ENCODE measurements at places on chromosomes 13 and 19. TPM values are rescaled to one million over a fixed set of nuclear protein-coding genes. Genes with fewer than 3 reads are reported as not detected.

The SLITRK6 gene
- polyA plus RNA-seq = 9.5 TPM

DNA sequence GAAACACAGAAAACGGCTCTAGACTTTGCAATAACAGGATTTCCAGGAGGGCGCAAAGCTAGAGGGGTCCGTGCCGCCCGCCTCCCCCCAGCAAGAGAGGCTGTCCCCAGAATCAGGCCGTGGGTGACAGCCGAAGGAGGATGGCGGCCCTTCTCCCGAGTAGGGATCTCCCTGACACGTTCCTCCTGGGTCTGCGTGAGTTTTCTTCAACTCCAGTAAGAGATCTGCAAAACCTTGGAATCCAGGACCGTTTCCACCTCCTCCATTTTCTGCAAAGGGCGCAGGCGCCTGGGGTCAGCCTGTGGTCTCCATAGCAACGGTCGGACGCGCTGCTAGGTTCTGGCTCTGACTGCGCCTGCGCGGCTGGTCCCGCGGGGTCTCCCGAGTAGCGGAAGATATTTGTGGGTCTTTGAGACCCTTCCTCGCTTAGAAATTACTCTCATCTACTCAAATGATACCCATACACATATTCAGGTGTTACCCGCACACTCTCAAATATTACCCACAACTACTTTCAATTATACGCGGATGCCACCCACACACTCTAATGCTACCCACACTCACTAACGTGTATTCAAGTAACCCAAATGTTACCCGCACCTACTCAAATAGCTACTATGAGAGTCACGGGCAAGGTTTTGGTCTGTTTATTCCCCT lies 2.1 kb downstream of the PNMA8C start:
- DNase-seq = peak; percentile 89

GRCh38 chr13:31896427-31896826 lies 135.1 kb upstream of the FRY start:
- DNase-seq = no peak

DNA sequence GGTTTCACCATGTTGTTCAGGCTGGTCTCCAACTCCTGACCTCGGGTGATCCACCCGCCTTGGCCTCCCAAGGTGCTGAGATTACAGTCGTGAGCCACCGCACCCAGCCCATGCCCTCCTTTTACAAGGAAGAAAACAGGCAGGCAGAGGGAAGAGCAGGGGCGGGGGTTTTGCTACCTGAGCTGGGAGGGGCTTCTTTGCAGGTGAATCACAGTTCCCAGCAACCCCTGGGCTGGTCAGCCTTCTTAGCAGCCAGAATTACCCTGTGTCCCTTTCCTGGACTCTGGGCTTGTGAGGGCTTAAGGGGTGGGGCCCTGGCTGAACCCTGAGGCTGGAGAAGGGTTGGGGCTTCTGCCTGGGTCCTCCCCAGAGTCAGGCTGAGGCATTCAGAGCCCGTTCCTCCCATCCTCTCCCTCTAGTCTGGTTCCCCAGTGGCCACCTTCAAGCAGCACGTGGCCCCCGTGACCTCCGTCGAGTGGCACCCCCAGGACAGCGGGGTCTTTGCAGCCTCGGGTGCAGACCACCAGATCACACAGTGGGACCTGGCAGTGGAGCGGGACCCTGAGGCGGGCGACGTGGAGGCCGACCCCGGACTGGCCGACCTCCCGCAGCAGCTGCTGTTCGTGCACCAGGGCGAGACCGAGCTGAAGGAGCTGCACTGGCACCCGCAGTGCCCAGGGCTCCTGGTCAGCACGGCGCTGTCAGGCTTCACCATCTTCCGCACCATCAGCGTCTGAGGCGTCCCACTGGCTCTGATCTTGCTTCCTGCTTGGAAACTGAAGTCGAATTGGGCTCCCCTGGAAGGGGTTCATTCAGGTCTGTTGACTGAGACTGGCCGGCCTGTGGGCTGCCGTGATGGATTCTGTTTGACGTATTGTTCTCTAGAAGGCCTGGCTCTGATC lies 2.8 kb upstream of the KCNJ14 start:
- no peak for DNase-seq

GRCh38 chr19:1472231-1473084 lies 6.6 kb downstream of the C19orf25 start:
- no peak for DNase-seq

The ZNF285 gene
- polyA plus RNA-seq = 11.5 TPM

The CEACAM7 gene
- polyA plus RNA-seq = not detected

The TDRD3 gene
- 32.9 TPM for polyA plus RNA-seq

DNA sequence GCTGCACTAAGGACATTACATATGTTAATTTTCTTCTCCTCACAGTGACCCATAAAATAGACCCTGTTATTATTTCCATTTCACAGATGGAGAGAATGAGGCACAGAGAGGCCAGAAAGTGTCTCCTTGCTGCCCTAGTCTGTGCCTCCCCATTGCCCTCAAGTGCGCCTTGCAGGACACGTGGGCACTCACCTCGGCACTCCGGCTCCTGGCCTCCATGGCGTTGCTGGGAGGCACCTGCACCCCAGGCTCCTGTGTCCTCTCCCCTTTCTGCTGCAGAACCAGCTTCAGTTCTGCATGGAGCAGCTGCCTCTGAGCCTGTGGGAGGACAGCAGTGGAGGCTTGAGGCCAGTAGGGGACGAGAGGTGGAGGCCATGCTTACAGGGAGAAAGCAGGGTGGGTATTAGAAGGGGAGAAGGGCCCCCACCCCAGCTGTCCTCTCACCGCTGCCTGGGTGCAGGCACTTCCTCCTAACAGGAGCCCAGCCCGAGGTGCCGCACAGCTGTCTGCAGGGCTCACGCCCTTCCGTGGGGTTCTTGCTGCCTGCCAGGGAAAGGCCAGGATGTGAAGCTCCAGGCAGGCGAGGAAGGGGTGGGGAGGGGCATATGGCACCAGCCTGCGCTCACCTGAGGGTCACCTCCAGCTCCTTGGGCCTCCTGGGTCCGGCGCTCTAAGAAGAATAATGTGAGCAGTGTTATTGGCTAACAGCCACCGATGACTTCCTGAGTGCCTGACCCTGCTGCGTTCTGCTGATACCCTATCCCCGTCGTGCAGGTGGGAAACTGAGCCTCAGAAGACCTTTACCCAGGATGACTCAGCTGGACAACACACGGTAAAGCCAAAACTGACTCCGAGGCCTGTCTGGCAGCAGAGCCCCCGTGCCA lies 5.2 kb downstream of the PRX start:
- DNase-seq = no peak

The TSHZ3 gene
- polyA plus RNA-seq = 15.7 TPM

- no peak for DNase-seq
Measured at GRCh38 chr13:95570016-95570415, 17.5 kb downstream of the CLDN10 start.

The ABCA7 gene
- polyA plus RNA-seq = 6.8 TPM

The DPF1 gene
- 2.0 TPM for polyA plus RNA-seq

- no peak for DNase-seq
Measured at GRCh38 chr19:1252221-1252820, 3.9 kb downstream of the MIDN start.

The CEACAM16 gene
- polyA plus RNA-seq = not detected

The ZNF723 gene
- polyA plus RNA-seq = not detected

GRCh38 chr13:108560093-108560492 lies 69.3 kb upstream of the MYO16 start:
- no peak for DNase-seq

GRCh38 chr13:19862481-19863313 lies 752 bp downstream of the ZMYM5 start:
- peak; percentile 28 for DNase-seq

DNA sequence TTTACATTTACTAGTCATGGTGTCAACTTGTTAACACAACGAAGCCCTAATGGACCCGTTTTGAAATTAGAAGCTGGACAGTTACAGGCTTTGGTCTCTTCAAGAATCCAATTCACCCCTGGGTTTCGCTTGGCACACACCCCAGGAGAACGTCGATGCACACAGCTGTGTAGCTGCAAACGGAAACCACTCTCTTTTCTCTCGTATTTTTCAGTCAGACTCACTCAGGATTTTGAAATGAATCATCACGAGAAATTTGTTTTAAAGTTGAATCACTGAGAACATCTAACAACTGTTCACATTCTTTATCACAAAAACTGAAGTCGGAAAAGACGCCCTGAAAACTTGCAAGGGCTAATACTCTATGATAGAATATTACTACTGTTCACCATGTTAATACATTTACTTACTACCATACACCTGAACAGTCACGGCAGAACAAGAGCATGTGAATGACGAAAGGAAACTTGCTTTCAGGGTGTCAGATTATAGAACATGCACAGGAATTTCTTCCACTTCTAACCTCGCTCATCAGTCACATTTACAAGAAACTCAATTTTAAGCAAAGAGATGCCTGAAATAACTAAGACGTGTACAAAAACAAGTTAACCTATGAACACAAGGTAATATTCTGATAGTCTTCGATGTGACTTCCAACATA lies 4.7 kb downstream of the PNMA8A start:
- no peak for DNase-seq

DNA sequence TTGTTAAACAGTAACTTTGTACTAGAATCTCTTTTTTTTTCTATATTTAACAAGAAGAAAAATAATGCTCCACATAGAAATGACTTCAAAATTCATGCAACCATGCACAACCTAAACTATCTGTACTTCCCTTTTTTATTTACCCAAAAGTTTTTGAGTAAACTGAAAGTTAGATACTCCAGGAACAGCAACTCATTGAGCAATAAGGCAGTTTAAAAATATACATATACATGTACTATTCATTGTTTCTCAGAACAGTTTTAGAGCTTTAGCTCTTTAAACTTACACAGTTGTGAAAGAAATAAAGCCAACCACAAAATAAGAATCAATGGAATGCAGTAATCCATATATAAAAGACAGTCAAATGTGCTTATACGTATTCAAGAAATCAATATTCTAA lies 39.2 kb downstream of the MTMR6 start:
- no peak for DNase-seq

The ZNF560 gene
- 0.80 TPM for polyA plus RNA-seq

DNA sequence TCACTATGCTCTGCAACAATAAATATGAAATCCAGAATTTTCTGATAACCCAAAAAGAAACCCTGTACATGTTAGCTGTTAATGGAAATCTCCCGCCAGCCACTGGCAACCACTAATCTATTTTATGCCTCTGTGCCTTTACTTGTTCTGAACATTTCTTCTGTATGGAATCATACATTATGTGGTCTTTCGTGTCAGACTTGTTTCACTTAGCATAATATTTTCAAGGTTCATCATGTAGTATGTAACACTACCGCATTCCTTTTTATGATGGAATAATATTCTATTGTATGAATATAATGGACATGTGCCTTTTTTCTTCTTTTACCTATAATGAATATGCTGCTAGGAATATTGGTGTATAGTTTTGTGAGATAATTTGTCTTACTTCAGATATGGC lies 1123.3 kb downstream of the EFNB2 start:
- no peak for DNase-seq

The ZNF616 gene
- 22.1 TPM for polyA plus RNA-seq

DNA sequence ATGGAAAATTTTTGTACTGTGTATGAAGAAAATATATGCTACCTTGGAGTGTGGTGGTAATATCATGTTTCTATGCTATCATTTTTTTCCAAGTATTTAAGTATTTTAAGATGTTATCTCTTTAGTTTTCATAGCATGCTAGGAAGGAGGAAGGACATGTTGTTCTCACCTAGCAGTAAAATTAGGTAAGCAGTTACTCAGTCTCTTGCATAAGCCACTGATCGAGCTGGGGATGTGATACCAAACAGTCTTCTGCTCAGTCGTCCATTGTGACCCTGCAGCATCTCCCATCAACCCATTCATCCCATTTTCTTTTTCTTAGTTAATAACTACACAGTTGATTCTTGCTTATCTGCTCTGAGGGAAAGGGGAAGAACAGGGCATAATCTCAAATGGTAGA lies 130.6 kb downstream of the KLF5 start:
- no peak for DNase-seq

DNA sequence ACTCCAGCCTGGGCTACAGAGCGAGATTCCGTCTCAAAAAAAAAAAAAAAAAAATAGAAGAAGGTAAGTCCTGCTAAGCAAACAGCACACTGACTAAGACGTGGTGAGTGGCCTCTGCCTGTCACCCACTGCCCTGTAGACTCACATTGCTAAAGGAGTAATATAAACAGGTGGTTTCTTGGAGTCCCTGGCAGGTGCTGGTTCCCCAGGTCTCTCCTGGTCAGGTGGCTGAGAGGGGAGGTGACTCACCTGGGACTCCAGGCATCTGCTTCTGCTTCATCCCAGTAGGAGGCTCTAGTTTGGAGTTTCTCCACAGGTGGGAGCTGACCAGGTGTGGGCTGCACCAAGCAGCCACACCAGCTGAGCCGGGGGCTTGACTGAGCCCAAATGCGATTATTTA lies at the start of gene OR10H1:
Gene OR10H1, minus strand, starts transcription at position 359 of the 400 bp plus-strand sequence. CDS start 7,627 bp downstream, outside the sequence.
- DNase-seq = no peak

The SIGLEC8 gene
- not detected for polyA plus RNA-seq

GRCh38 chr13:22061806-22062391 lies 391.0 kb downstream of the FGF9 start:
- no peak for DNase-seq

The SYDE1 gene
- polyA plus RNA-seq = 25.0 TPM

DNA sequence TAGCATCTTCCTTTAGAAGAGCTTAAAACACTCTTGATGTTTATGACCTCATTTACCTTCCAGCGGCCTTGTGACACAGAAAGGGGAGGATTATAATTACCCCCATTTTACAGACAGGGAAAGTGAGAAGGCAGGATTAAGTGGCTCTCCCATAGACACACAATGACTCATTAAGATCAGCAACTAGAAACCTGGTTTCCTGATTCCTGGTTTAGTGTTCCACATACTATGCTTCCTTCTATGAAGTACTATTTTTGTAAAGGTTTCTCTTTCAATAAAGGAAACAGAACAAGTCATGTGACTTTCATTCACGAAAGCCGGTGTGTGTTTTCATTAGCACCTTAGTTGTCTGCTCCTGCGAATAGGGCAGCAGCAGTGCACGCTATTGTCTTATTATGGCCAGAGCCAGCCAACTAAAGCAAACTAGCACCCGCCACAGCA lies 8.3 kb downstream of the IRS2 start:
- DNase-seq = no peak

The CYP2S1 gene
- polyA plus RNA-seq = 0.22 TPM

GRCh38 chr19:29532956-29533355 lies 7.2 kb downstream of the VSTM2B start:
- no peak for DNase-seq

GRCh38 chr19:52227980-52228379 lies 38.1 kb downstream of the PPP2R1A start:
- no peak for DNase-seq

- DNase-seq = no peak
Measured at GRCh38 chr13:112561478-112561877, 26.5 kb downstream of the TUBGCP3 start.

The WTIP gene
- 40.3 TPM for polyA plus RNA-seq

The COMP gene
- polyA plus RNA-seq = 0.09 TPM

DNA sequence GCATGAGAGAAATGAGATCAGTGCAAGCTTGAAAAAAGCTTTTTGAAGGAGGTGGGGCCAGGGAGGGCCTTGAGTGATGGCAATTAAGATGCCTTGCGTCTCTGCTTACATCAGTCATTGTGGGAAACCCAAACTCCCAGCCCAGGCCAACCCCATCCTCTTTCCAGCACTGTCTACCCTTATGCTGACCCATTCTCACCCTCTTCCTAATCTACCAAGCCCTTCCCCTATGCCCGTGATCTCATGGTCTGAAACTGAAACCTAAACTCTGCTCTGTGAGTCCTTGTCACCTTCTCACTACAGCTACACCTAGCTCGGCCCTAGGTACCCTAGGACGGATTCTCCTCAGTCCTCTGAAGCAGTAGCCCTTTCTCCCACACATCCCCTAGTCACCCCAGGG lies 36.0 kb upstream of the SERP2 start:
- DNase-seq = no peak
